ENCODE measurements at places on chromosomes 12 and 14.

GRCh38 chr14:104309657-104310369, 171.4 kb downstream of the KIF26A start:
- no peak for DNase-seq

GRCh38 chr12:54588110-54588889, at the start of gene PPP1R1A:
PPP1R1A (minus strand) TSS chr12:54588659; CDS start chr12:54588488, 171 bp downstream.
- no peak for DNase-seq

- DNase-seq: no peak
Measured at GRCh38 chr12:99200711-99201384, 446.7 kb upstream of the GARIN6 start.

- no peak for DNase-seq
Measured at GRCh38 chr12:104974626-104975290, 11.4 kb upstream of the NOPCHAP1 start.
